ENCODE measurements at places on chromosomes 6 and 20. TPM values are rescaled to one million over a fixed set of nuclear protein-coding genes. Genes with fewer than 3 reads are reported as not detected.

Gene SLC35F1
- under 0.01 TPM for total RNA-seq

Gene SLC12A5
- total RNA-seq = 0.32 TPM

Gene DSN1
- 28.1 TPM for total RNA-seq

Gene SIRPD
- not detected for total RNA-seq

Gene MATN4
- not detected for total RNA-seq

Gene PSORS1C2
- not detected for total RNA-seq

Gene REM1
- total RNA-seq = not detected

Gene OLIG3
- not detected for total RNA-seq

Gene ZBTB12
- total RNA-seq = 2.6 TPM

All from epithelial cell of umbilical artery (primary cell).